ENCODE measurements at places on chromosomes 11 and 22.

GRCh38 chr11:74370123-74370522 lies 28.1 kb downstream of the PGM2L1 start:
- DNase-seq = no peak

DNA sequence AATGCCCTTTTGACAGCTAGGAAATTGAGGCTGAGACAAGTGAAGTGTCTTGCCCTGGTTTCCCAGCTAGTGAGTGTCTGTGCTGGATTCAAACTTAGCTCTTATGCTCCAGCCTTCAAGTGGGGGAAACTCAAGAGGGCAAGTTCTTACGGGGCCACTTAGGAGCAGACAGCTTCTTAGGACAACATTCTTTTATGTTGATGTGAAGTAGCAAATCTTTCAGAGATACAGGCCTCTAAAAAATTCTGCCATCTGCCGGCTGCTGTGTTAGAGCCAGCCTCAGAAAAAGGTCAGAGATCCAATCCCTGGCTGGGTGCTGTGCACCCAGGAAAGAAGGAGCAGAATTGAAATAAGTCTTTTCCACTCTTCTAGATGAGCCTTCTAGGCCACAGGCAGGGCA lies 26.6 kb downstream of the TIMP3 start:
- no peak for DNase-seq

DNA sequence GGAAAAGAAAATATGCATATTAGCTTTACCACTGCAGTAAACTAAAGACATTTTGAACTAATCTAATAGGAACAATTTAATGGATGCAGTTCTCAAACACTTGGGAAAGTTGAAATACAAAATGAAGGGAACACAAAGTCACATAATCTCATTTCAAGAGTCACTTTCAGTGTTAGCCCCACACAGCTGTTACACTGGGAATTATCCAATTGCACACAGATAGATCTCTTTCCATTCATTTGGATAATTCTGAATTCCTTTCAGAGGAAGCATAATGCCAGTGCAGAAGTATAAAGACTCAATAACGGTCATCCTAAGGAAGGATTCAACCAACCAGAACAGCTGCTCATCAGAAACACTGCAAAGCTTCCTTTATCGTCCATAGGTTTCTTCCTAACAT lies 173.3 kb downstream of the GRIA4 start:
- DNase-seq = no peak

GRCh38 chr11:5689551-5689983 lies at the start of gene TRIM22:
TRIM22 (plus strand) TSS chr11:5689790; CDS start chr11:5696233, 6,443 bp downstream.
- peak; percentile 10 for DNase-seq

DNA sequence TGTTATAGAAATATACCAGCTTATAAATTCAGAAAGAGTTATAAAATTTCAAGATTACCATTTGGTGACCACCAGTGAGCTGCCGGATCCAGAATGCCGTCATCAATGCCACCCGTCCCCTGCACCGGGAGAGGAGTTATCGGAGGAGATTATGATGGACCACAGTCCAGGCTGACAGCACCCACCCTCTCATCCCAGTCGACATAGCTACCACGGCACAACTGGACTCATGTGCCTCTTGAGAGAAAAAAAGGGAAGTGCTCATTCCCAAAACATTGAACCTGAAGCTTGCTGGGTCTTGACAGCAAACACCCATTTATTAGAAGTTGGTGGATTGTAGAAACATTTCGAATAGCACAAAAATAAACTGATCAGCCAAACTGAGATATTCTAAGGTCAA lies 1331.5 kb downstream of the TBC1D22A start:
- no peak for DNase-seq

DNA sequence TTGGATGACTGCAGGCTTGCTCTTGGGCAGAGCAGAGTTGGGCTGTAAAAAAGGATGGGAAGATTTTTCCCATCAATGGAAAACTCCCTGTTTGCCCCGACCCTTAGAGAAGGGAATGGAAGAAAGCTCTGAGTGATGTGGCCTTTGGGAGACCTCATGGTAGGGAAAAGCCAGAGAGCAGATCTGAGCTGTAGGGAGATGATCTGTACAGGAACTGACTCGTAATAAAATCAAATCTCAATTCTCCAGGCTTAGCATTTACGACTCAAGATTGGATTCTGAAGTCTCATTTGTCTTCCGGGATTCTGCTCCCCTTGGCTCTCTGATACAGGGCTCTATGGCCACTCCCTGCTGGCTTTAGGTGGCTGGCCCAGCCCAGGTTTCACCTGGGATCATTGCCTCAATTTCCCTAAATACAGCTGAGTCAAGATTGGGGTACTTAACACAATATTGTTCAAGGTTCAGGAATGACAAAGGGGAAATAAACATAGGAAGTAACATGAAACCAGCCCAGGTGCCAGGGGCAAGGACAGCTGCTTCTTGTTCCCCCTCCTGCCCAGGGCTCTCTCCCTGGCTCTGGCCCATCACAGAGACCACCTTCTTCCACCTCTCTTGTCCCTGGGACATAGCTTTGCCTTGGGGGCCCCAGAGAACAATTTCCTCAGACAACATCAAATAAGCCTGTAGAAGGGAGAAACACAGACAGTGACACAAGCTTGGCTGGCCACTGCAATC lies 38.4 kb upstream of the THY1 start:
- no peak for DNase-seq

GRCh38 chr11:69075421-69076128 lies 26.8 kb downstream of the TPCN2 start:
- DNase-seq = peak; percentile 87

- no peak for DNase-seq
Measured at GRCh38 chr22:49720279-49720959, 107.3 kb downstream of the BRD1 start.

DNA sequence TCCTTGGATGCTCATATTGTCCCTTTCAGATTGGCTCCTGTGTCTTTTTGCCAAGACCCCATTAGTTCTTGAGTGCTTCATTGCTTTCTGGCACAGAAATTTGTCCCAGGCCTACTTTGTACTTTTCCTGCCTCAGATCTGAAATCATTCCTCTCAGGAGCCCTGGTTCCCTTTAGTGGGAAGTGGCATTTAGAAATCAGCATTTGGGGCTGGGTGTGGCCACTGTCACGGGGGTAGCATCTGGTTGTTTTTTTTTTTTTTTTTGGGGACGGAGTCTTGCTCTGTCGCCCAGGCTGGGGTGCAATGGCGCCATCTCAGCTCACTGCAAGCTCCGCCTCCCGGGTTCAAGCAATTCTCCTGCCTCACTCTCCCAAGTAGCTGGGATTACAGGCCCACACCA lies 18.2 kb downstream of the PPFIA1 start:
- DNase-seq = no peak

- DNase-seq = no peak
Measured at GRCh38 chr22:39089928-39090327, 7.1 kb upstream of the APOBEC3H start.

- no peak for DNase-seq
Measured at GRCh38 chr11:63761931-63762653, 6.5 kb downstream of the ZFTA start.

- no peak for DNase-seq
Measured at GRCh38 chr11:76327756-76328388, 53.1 kb downstream of the THAP12 start.

DNA sequence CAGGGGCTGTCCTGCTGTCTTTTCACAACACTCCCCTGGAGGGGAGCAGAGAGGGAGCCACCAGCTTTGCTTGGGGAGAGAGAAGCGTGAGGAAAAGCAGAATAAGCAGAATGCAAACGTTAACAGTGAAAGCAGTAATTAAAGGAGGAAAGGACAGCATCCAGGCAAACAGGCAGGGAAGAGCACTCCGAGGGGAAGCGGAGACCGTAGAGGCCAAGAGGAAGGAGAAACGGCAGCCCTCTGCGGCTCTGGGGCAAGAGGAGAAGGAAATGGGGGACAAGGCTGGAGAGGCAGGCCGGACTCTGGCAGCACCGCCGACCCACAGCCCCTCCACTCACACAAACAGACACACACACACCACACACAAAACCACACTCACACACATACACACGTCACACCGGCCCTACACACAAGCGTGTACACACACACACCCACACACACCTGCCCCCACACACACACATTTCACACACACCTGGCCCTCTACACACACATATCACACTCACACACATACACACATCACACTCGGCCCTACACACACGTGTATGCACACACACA lies 449.8 kb downstream of the SOX6 start:
- no peak for DNase-seq

GRCh38 chr22:19840955-19841640 lies 13.6 kb downstream of the GNB1L start:
- no peak for DNase-seq

GRCh38 chr22:29503811-29504372 lies 23.9 kb downstream of the NEFH start:
- peak; percentile 60 for DNase-seq

- DNase-seq = peak; percentile 23
Measured at GRCh38 chr11:126969865-126970479, 30.6 kb downstream of the KIRREL3 start.

GRCh38 chr22:48084041-48084728 lies 1321.7 kb downstream of the TBC1D22A start:
- DNase-seq = no peak

DNA sequence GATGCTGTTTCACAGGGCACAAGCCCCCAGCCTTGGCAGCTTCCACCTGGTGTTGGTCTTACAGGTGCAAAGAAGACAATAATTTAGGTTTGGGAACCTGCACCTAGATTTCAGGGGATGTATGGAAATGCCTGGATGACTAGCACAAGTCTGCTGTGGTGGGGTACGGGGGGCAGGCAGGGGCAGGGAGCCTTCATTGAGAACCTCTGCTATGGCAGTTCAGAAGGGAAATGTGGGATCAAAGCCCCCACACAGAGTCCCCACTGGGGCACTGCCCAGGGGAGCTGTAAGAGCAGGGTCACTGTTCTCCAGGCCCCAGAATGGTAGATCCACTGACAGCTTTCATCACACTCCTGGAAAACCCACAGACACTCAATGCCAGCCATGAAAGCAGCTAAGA lies 686.5 kb downstream of the FAM181B start:
- DNase-seq = no peak

GRCh38 chr11:93133488-93134109 lies 64.2 kb downstream of the SLC36A4 start:
- no peak for DNase-seq

DNA sequence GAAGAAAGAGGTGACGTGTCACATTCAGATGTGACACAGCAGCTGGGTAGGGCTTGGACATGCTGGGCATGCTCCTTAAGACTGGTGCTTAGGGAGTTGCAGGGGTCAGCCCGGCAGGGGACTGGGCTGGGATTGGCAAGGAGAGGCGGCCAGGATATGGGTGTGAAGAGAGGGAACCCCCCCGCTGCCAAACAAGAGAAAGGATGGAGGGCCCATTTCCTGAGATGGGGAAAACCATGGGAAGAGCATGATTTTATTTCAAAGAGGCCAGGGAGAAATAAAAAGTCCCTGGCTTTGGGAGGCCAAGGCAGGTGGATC lies 5.3 kb downstream of the ATF4 start:
- no peak for DNase-seq

- DNase-seq = no peak
Measured at GRCh38 chr11:128563942-128564641, 23.3 kb downstream of the ETS1 start.

- peak; percentile 29 for DNase-seq
Measured at GRCh38 chr22:41687901-41688364, 734 bp downstream of the SNU13 start.

GRCh38 chr22:17949642-17950473 lies 74.5 kb downstream of the MICAL3 start:
- DNase-seq = no peak

- DNase-seq = peak; percentile 67
Measured at GRCh38 chr11:102111011-102111786, 952 bp downstream of the YAP1 start.

DNA sequence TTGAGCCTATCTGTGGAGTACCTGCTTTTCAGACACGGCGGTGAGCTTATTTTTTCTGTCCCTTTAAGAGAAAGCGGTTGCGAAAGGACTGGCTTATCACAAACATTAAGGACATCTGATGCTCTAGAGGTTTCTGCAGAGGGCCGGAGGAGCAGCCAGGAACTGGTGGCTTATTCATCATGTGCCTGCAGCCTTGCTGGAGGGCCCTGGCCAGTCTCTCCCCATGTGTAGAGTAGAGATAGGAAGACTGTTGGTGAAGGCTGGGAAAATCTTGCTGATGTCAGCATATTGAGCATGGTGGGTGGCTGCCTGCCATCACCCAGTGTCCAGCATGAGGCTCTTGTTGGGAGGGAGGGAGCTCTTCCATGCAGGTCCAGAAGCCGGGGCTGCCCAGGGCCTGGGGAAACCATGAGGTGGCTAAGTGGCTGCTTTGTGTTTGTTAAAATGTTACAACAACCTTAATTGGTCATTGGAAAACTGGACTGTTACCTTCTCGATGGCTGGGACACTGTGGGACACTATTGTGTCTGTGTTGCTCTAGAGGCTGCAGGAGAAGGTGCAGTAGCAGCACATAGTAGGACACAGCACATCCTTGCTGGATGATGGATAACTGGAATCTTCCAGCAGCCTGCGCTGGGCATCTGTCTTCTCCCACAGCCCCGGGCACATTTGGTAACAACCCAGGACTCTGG lies 54.3 kb downstream of the TSPAN18 start:
- peak; percentile 76 for DNase-seq

- DNase-seq = no peak
Measured at GRCh38 chr11:61866231-61866957, 25.0 kb downstream of the FADS3 start.

DNA sequence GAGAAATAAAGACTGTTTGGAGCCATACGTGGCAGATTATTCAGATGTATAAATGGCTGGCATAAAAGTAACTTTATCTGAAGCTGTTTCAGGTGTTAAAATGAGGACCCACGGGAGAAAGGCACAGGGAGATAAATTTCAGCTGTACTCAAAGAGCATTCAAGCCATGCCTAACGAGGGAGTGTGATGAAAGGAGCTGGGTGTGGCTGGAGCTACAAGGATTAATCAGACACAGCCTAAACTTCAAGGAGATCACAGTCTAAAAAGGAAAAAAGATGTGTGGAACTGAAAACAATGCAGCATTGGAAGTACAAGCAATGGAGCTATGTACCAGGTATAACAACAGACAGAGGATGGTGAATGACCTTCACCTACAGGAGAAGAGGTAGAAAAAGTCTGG lies 120.8 kb upstream of the APOA1 start:
- no peak for DNase-seq

DNA sequence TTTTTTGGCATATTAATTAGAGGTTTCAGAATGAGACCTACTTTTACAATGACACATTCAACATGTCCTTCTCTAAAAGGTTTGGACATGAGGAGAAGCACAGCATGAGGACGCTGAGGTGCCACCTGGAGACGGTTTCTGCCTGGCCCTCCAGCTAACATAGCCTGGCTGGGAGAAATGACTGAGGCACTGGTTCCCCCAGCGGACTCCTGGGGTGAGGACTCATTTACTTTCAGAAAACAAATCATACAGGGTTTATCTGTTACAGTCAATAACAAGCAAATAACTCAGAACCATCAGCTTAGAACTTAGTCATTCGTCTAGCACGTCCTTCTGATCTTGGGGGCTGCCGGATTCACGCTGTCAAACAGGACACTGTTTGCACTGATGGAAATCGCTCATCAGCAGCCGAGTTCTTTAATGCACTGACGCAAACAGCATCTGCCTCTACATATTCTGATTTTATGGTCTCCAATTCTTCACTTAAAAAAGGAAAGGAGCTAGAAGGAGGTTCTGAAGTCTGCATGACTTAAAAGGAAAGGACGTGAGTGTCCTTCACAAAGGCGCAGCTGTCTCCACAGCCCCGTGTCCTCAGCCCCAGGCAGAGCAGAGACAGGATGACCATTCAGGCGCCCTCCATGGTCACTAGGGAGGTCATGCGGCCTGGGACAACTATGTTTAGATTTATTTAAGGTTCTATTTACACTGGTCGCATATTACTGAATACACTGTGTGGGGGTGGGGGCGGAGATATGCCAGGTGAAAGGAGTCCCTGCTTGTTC lies 44.2 kb downstream of the CERK start:
- peak; percentile 37 for DNase-seq
